ENCODE measurements at places on chromosomes 5 and 9. TPM values are rescaled to one million over a fixed set of nuclear protein-coding genes. Genes with fewer than 3 reads are reported as not detected.

The LTC4S gene
- total RNA-seq, result not detected

The INSL6 gene
- total RNA-seq, result not detected

The HNRNPA0 gene
- total RNA-seq, result 8.2 TPM

The TPM2 gene
- 61.0 TPM for total RNA-seq

The LYRM7 gene
- 4.3 TPM for total RNA-seq

The IL9 gene
- not detected for total RNA-seq

The F12 gene
- 13.2 TPM for total RNA-seq

The TAF1L gene
- total RNA-seq, result under 0.01 TPM

The ALDH1A1 gene
- 6.2 TPM for total RNA-seq

The MARVELD2 gene
- total RNA-seq, result 24.8 TPM

The PCDHGA5 gene
- not detected for total RNA-seq

The LHX3 gene
- total RNA-seq, result not detected

The OBP2B gene
- total RNA-seq, result not detected

The MLANA gene
- total RNA-seq, result not detected

The NADK2 gene
- 23.4 TPM for total RNA-seq

The LRRC19 gene
- total RNA-seq, result not detected

The UCK1 gene
- total RNA-seq, result 12.8 TPM
